ENCODE measurements at places on chromosomes 2 and 18.

DNA sequence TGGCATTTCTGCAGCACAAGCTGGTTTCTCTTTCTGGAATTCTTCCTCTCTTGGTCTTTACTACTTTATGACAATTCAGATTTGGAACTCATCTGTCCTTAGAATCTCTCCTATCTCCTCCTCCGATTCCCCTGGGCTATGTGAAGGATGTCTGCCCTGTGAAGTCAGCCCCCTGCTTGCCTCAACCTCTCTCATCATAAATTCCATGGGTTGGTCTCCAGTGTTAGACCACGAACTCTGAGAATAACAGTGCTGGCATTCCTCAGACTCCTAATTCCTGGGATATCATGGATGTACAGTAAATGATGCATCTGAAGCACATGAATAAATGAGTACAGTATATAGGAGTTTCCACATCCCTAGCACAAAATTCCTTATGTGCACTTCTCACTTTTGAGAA, 21.0 kb upstream of the CYRIA start:
- no peak for DNase-seq

DNA sequence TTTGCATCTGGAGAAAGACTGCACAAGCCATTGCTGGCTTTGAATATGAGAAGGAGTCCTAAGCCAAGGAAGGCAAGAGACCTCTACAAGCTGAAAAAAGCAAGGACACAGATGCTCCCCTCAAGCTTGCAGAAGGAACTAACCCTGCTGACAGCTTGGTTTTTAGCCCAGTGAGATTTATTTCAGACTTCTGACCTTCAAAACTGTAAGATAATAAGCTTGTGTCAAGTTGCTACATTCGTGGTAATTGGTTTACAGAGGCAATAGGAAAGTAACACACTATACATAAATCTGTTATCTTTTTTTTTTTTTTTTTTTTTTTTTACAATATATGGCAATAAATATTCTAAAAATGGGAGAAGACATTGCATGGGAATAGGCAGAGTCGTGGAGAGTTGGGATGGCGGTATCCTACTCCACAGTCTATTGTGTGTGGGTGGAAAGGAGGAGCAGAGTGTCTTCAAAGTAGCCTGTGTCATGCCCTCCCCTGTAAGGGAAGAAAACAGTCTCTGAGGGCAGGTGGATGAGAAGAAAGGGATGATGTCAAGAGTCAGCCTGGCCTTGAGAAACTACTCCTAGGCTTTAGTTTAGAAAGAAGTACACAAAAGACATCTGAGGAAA, 196.9 kb downstream of the THSD7B start:
- DNase-seq = no peak

GRCh38 chr18:25685088-25685487, 333.1 kb upstream of the ZNF521 start:
- DNase-seq = no peak

DNA sequence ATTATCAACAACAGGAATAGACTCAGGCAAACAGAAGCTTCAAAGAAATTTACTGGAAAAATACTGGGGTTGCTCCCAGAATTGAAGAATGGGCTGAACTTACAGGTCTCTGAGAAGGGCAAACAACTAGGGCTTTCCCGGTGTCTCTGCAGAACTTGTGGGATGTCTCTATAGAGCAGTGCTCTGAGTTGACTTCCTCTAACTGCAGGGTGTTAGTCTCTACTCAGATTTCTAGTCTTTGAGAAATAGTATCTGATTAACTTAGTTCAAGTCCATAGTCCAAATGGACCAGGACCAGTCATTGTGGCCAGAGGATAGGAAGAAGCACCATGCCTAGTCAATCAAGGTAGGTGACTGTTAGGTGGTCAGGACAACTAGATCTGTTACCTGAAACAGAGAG, 45.8 kb downstream of the LIMS1 start:
- DNase-seq = no peak

DNA sequence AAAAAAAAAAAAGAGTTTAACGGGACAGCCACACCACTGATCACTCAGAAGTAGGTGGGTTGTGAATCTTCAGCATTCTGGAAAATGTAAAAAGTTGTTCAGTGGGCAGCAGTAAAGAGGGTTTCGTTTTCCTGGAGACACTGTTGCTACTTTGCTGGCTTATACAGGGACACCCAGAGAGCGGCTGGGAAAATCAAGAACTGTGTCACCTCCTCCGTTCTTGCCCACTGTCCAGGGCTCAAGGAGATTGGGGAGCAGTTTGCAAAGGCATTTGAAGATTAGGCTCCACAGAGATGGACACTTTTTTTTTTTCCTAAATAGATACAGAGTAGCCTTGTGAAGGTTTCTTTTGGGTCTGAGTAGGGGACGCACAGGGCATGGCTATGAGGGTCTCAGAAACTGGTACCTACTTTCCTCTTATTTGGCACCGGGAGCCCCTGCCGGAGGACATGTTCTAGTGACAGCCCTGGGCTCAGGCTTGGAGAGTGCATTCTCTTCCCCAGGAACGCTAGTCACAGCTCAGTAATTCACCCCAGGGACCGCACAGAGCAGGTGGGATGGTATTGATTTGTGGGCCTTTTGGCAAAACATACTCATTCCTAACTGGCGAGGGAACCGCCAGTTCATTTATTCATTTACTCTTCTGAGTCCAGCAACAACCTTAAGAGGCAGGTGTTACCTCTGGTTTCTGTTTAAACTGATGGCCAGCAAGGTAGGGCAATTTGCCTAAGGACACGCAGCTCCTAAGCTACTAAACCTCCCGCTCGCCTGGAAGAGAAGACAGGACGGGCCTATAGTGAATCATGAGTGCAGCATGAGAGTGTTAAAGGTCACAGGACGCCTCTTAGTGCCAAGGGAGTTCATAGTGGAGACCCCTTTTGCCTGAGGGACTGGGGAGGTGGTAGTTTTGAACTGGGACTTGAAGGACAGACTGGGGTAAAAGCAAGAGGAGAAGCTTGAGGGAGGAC, 53.1 kb downstream of the HPCAL1 start:
- DNase-seq = no peak

GRCh38 chr2:172969609-172970008, 106.0 kb upstream of the MAP3K20 start:
- DNase-seq = no peak

DNA sequence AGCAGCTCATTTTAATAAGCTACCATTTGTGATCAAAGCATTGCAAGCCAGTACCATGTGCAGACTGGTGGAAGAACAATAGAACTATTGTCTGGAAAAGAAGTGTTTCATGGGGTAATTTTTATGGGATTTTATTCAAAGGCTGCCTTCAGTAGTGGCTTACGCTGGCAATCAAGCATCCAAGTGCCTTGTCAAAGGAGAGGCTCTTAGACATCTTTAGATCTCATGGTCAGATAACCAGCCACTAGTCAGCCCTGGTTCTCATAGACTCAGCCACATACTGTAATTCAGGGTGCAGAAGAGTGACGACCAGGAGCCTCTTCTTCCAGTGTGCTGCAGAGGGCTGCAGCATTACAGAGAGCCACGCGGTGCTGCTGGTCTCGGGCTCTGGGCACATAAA, 98.5 kb upstream of the NOSTRIN start:
- no peak for DNase-seq

DNA sequence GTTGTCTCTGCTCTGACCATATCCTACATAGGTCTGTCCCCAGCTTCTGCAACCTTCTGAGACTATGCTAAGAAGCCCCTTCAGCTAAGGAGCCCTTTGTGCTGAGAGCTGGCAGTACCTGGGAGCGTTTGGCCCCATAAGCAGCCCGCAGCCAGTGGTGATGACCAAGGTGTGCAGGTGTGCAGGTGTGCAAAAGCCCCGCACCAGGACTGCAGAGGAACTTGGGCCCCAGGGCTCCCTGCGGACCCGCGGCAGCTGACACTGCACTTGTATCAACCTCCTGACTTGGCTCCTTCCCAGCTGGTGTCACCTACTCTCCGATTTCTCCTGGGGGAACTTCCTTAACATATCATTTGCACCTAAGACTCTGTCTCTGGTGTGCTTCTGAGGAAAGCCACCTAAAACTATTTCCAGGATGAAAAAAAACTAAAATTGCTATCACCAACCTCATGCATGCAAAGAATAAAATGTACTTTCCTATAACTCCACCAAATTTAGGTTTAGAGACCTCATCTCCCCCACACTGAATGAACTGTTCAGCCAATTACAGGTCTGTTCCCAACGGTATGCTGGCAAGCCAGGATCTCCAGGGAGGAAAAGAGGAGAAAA, 16.1 kb upstream of the GNAL start:
- DNase-seq = no peak

DNA sequence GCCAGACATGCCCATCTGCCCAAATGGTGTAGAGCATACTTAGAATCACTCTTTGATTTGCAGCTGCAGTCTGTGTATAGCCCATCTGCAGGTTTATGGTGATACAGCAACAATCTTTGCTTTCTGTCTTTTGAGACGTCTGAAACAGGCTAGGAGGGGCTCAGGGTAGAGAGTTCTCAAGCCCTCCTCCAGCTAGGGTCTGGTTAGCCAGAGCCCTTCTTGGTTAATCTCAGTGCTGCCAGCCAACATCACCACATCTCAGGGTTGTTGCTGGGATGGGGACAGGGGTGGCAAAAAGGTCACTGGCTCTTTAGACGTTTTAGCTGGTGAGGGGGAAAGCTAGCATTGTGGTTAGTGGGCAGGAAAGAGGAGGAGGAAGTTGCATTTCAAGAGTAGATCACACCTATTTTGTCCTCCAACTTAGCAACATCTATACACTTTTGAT, 136.6 kb upstream of the ACAA2 start:
- peak; percentile 11 for DNase-seq

- no peak for DNase-seq
Observed at GRCh38 chr2:210259687-210260086, 34.4 kb upstream of the ACADL start.

All from CD4-positive, alpha-beta T cell treated with Interleukin-4 for 4 hours (primary cell).